ENCODE measurements at places on chromosomes 1 and 21. TPM values are rescaled to one million over a fixed set of nuclear protein-coding genes. Genes with fewer than 3 reads are reported as not detected.
A peak's percentile ranks its signal among the peaks of the same experiment; 100 is the strongest.

COL11A1 gene
- 0.45 TPM for total RNA-seq

DNA sequence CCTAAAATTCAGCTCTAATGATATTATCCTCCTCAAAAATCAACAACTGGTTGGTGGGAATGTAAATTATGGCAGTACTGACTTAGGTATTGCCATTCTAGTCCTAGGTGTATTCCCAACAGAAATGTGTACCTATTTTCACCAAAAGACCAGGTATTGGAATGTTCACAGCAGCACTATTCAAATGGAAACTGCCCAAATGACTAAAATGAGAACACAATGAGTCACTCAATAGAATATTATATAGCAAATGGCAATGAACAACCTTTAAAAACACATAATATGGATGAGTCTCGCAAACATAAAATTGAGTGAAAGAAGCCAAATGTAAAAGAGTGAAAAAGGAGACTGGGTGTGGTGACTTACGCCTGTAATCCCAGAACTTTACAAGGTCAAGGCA, 44.9 kb downstream of the GADD45A start:
- no peak for DNase-seq

DNA sequence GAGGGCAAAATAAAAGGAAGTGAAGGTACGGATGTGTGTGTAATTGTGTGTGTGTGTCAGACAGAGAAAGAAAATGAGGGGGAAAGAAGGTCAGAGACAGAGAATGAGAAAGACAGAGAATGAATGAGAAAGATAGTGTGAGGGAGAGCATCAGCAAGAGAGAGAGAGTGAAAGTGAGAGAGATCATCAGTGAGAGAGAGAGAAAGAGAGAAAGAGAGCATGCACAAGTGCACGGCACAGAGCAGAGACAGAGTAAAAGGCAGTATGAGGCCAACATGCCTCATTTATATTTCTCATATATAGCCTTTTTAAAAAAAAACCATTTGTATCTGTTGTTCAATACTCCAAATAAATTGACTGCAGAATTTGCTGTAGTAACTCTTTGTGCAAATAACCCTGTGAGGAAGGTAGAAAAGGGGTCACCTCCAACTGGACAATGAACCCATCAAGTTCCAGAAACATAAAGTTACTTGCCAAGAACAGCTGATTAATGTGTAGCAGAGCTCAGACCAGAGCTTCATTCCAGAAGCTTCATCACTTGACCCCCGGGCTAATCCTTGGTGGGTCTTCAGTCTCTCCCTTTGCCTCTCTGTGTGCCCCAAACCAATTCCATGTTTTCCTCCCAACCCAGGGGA, 1.2 kb downstream of the HSD3B2 start:
- no peak for DNase-seq

SEC16B gene
- total RNA-seq: 4.8 TPM

AMIGO1 gene
- total RNA-seq: 0.54 TPM

DNA sequence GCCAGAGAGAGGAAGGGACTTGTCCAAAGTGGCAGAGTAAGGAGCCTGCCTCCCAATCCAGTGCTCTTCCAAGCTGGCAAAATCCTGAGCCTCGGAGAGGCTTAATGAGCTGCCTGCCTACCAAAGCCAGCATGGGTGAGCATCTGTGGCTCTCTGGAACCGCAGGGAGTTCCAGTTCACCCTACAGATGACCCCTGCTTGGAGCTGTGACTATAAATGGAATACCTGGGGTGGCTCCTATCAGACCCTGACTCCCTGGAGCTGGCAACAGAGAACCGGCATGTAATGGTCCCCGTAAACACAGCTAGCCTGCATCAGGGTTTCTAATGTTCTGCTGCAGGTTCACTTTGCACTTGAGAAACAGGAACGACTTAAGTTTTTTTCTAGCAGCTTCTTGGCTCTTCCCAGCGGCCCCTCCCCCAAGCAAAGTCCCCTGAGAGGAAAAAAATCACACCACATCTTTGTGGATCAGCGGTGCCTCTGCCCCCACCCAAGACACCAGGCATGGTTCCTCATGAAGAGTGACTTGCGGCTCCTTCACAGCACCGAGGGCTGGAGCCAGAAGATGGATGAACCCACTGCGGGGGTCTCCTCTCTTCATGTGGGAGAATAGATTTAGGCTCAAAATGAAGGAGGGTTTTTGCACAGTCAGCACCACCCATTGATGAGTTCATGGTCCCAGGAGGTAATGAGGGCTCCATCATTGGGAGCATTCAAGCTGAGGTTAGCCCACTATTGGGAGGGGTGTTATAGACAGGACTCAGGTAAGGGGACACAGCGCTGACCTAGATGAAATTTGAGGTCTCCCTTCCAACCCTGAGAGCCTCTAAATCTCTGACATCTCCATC, 79.0 kb downstream of the SYT2 start:
- no peak for DNase-seq

DNA sequence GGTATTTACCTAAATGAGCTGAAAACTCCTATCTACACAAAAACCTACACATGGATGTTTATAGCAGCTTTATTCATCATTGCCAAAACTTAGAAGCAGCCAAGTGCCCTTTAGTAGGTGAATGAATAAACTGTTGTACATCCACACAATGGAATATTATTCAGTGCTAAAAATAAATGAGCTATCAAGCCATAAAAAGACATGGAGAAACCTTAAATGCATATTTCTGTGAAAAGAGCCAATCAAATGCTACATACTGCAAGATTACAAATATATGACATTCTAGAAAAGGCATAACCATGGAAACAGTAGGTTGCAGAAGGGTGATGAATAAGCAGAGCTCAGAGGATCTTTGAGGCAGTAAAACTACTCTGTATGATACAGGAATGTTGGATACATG, 23.3 kb downstream of the ABCB10 start:
- no peak for DNase-seq

- DNase-seq: no peak
Measured at GRCh38 chr1:210558302-210558701, 229.6 kb downstream of the HHAT start.

DNA sequence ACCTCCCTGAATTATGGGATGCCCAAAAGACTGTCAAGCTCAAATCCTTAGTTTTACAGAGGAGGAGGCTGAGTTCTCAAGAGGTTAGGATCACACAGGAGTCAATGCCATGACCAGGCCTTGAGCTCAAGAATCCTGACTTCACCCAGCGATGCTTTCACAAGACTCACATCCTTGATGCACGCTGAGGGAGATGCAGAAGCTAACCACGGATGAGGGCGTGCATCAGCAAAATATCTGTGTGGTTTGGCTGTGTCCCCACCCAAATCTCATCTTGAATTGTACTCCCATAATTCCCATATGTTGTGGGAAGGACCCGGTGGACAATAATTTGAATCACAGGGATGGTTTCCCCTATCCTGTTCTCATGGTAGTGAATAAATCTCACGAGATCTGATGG, 133.2 kb downstream of the KCNJ6 start:
- DNase-seq: peak; percentile 16

RSBN1 gene
- 23.7 TPM for total RNA-seq

- peak; percentile 65 for DNase-seq
Measured at GRCh38 chr1:44677201-44677766, 2.8 kb downstream of the ARMH1 start.

DNA sequence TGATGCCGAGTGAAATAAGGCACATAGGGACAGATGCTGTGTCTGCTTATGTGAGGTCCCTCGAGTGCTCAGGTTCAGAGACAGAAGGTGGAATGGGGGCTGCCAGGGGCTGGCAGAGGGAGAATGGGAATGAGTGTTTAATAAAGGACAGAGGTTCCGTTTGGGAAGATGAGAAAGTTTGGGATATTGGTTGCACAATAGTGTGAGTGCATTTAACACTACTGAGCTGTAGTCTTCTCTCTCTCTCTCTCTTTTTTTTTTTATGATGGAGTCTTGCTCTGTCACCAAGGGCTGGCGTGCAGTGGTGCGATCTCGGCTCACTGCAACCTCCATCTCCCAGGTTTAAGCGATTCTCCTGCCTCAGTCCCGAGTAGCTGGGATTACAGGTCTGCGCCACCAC, 44.9 kb downstream of the TRAPPC10 start:
- no peak for DNase-seq

NTMT2 gene
- total RNA-seq: not detected

FAM177B gene
- total RNA-seq: not detected

- DNase-seq: peak; percentile 52
Measured at GRCh38 chr1:44318097-44319088, 36.7 kb downstream of the ERI3 start.

FMN2 gene
- total RNA-seq: 8.1 TPM

SELENBP1 gene
- total RNA-seq: 70.5 TPM

Measured in fibroblast of the aortic adventitia (primary cell).